ENCODE measurements at places on chromosomes 11 and 22. TPM values are rescaled to one million over a fixed set of nuclear protein-coding genes. Genes with fewer than 3 reads are reported as not detected.

MISFA gene
- total RNA-seq: not detected

TEX12 gene
- total RNA-seq: not detected

CNTF gene
- 4.9 TPM for total RNA-seq

KDM4E gene
- total RNA-seq: not detected

CBLIF gene
- not detected for total RNA-seq

TSSK2 gene
- not detected for total RNA-seq

RIMBP3C gene
- 0.22 TPM for total RNA-seq

ISX gene
- total RNA-seq: not detected

PATE3 gene
- not detected for total RNA-seq

APOA4 gene
- not detected for total RNA-seq

KCNC1 gene
- not detected for total RNA-seq

SRRD gene
- total RNA-seq: 15.0 TPM

SLC29A2 gene
- 0.29 TPM for total RNA-seq

TRIM49 gene
- not detected for total RNA-seq

XKR3 gene
- total RNA-seq: not detected

EFCAB6 gene
- 1.1 TPM for total RNA-seq

KCNK4 gene
- under 0.01 TPM for total RNA-seq

RASSF10 gene
- not detected for total RNA-seq

OR8G1 gene
- total RNA-seq: not detected

OR5M10 gene
- total RNA-seq: not detected

OVCH2 gene
- not detected for total RNA-seq

TST gene
- total RNA-seq: 34.4 TPM

TBCEL gene
- 26.7 TPM for total RNA-seq

KRTAP5-1 gene
- not detected for total RNA-seq

SCUBE1 gene
- not detected for total RNA-seq

RAB39A gene
- not detected for total RNA-seq

CLDN5 gene
- 0.22 TPM for total RNA-seq

RTN4R gene
- 0.29 TPM for total RNA-seq

OR51A7 gene
- total RNA-seq: not detected

TRIM66 gene
- 7.4 TPM for total RNA-seq

SCGB1A1 gene
- total RNA-seq: not detected

ANKRD13D gene
- total RNA-seq: 40.7 TPM

SCT gene
- total RNA-seq: not detected

KCNE3 gene
- not detected for total RNA-seq

LMO1 gene
- total RNA-seq: not detected

KLHL35 gene
- total RNA-seq: 4.6 TPM

OR6T1 gene
- not detected for total RNA-seq

HBG2 gene
- total RNA-seq: not detected

Measured in placental pericyte (primary cell).